Activated T-cell treated with anti-CD3 and anti-CD28 coated beads for 4 hours (primary cell): ENCODE measurements at places on chromosomes 13 and 19.

- DNase-seq = no peak
These were observed 26.7 kb upstream of the TDRD3 start for GRCh38 chr13:60370343-60370742.

DNA sequence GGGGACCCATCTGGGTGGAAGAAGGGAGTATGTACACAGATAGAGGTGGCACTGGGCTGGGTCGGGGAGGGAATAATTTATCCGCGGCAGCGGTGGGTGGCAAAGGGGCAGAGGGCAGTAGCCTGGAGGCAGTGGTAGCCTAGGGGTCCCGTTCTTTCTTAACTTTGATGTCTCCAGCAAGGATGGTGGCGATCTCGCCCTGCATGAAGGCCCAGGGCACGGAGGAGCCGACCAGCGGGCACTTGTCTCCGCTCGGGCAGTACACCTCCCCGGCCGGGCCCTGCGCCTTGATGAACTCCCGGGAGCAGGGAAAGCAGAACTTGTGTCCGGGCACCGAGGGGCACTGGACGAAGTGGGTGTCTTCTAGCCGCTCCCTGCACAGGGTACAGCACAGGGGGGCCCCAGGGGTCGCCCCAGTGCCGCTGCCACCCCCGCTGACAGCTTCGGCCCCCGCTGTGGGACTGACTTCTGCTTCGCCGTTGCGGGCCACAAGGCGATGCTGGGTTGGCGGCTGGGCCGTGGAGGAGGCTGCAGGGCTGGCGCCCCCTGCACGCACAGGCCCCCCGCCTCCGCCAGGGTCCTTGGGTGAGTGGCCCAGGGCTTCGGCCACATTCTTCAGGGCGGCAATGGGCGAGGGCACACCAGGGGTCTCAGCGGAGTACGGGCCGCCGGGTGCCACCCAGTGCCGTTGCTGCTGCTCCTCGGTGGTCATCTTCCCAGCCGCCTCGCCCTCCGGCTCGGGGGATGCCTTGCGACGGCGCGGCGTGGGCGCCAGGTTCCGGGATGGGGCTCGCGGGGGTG, 1.9 kb downstream of the IRF2BP1 start:
- DNase-seq = no peak

GRCh38 chr19:14558370-14559066, 13.3 kb downstream of the NDUFB7 start:
- DNase-seq = no peak

DNA sequence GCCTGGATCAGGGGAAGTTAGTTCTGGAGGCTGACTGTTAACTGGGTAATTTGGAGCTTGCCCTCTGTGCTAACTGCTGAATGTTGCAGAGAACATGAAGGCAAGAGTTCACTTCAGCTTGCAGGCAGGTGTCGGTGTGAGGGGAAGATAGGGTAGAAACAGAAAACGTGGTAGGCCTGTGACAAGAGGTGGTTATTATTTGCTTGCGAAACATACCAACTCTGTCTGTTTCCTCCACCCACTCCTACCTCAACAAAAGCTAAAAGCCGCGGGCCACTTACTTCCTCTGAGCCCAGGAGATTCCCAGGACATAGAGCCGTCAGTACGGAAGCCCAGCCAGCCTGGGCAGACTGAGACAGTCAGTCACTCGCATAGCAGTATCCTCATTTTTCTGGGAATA, 119.2 kb upstream of the ABCC4 start:
- no peak for DNase-seq

DNA sequence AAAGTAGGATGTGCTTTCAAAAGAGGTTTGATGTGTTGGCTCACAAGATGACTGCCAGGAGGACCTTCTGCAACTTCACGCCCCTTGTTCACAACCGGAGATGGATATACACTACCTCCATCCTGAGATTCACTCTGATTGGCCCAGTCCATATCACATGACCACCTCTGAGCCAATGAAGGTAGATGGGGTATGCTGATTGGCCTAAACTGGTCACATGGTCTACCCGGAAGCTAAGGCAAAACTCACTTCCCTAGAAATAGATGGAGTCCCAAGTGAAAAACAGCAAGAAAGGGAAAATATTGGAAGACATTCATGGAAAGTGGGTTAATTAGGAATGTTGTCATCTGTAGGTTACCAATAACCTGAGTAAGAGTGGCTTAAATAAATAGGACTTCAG, 119.7 kb upstream of the MRI1 start:
- no peak for DNase-seq

GRCh38 chr19:28701491-28701890, 511.5 kb downstream of the UQCRFS1 start:
- no peak for DNase-seq

GRCh38 chr13:23592596-23592995, 22.4 kb downstream of the TNFRSF19 start:
- DNase-seq = no peak

GRCh38 chr19:49423071-49423984, at the start of gene PTH2:
PTH2 (minus strand) TSS chr19:49423441; CDS start chr19:49423339, 102 bp downstream.
- no peak for DNase-seq

DNA sequence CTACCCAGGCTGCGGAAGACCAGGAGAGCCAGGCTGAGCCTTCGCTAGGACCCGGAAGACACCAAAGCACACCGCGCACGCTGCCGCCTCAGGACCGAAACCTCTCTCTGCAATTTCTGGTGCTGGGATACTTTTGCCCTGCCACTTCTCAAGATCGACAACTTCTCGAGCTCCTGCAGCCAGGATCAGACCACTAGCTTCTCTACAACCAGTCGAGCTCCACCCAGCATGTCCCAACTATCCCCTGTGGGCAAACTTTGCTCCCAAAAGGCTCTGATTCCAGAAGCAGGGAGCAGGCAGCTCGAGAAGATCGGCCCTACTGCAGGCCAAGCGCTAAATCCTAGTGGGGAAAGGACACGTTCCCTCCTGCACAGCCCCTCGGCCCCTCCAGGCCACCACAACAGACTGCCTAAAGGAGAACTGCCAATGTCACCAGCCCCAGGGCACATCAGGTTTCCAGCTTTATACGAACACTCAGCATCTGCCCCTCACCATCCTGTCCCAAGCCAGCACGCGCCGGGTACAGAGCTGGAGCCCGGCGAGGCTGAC, 979 bp downstream of the AKAP8 start:
- peak; percentile 27 for DNase-seq

- DNase-seq = no peak
These were observed 3.2 kb downstream of the SH3GL1 start for GRCh38 chr19:4396949-4397783.

- no peak for DNase-seq
These were observed at the start of gene TNNT1 for GRCh38 chr19:55149078-55150003. TNNT1 (minus strand) TSS chr19:55149206; CDS start chr19:55147157, 2,049 bp downstream.

GRCh38 chr13:52109116-52109670, 19.7 kb downstream of the NEK5 start:
- no peak for DNase-seq

DNA sequence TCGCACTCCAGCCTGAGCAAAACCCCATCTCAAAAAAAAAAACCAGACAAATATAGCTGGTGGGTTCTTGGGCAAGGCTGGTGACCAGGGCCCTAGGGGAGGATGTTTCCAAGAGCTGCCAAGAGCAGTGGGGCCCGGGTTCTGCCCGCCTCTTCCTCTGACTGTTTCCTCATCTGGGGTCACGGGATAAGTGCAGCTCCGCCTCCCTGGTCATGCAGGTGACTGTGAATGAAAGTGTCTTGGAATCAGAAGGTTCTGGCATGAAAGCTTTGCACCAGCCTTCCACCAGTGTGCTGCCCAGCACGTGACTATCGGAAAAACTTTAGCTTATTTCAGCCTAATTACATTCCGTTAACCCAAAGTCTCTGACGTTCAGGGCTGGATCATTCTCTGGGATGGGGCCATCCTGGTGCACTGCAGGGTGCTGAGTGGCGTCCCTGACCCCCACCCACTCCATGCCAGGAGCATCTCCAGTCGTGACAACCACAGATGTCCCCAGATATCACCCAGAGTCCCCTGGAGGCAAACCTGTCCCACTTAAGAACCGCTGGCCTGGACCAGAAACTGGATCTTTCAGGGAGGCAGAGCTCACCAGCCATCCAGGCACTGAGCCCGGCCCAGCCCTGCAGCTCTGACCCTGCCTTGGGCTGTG, 85.6 kb downstream of the GNG7 start:
- no peak for DNase-seq

DNA sequence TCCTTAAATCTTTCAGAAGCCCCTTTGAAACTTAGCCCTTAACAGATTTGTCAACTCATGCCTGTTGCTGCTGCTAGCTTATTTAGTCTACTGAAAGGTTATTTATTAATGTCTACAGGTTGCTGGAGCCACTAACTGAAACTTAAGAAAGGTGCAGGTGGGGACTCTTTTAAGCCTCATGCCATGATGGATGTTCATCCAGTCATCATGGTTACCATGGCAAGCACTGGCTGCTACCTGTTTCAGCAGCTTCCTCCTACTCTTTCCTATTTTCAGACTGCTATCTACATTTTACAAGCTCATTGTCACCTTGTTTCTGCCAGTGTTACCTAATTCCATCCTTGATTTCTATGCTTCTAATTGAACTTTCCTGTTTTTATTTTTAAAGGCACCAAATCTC, 27.1 kb downstream of the DGKH start:
- no peak for DNase-seq

- DNase-seq = no peak
These were observed 20.2 kb upstream of the DGKH start for GRCh38 chr13:42028113-42028799.

DNA sequence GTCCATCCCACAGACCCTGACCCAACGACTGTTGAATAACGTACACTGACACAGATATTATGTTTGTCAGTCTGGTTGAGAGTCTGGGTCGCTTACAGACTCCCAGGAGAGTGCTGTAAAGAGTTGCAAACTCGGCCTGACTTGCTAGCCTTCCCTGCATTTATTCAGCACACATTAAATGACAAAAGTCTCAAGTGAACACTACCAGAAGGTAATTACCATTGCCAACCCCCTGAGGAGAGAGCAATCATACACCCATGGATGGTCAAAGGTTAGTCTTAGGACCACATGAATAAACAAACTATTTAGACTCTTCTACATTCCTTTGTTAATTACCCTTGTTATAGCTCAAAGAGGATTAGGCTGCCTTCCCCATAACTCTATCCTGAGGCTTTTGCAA, 1048.6 kb downstream of the PCDH17 start:
- no peak for DNase-seq

GRCh38 chr19:8515317-8515716, 1.4 kb upstream of the ZNF414 start:
- DNase-seq = peak; percentile 31

DNA sequence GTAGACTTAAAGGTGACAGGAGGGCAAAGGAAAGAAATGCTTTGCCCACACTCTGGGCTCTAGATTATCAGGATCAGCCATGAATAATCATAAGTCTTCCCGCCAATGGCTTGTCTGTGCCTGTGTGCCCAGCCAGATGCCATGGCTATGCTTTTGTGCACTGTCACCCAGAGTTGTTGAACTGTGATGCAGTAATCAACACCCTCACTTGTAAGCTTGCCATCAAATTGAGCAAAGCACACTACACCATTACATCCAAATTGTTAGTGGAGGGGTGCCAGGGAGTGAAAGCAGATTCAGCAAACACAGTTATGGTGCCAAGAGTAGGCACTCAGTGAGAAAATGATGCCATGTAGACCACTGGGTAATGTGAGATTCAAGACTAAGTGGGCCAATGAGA, 845.3 kb upstream of the MIR17HG start:
- no peak for DNase-seq

DNA sequence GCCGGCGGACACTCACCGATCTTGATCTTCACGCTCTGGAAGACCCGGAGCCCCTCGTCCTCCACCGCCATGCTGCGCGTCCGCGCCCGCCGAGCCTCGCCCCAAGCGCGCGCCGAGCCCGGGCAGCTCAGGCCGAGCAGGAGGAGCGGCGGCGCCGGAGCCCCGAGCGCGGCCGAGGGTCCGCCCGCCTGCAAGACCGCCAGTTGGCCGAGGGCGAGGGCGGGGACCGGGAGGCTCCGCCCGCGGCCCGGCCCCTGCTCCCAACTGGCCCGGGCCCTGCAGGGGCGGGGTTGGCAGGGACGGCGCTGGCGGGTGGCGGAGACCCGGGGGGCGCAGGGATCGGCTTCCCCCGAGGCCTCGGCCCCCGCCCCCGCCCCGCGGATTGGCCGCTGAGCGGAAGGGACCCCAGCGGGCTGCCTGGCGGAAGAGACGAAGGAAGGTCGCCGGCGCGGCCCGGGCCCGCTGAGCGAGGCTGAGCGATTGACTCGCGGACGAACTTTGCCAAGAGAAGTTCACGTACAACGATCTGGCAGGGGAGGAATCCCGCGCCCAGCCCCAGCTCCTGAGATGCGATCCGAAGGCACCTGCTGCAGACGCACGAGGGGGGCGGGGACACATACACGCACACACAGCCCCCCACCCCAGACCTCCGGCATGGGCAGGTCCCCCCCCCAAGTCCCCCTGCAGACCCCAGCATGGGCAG, at the start of gene RASA3:
RASA3 (minus strand) TSS at position 205 of the 703 bp plus-strand sequence; CDS start at position 71, 134 bp downstream.
- DNase-seq = no peak

GRCh38 chr19:46022431-46023310, at the start of gene PGLYRP1:
PGLYRP1 (minus strand) TSS chr19:46023053; CDS start chr19:46023021, 32 bp downstream.
- no peak for DNase-seq

DNA sequence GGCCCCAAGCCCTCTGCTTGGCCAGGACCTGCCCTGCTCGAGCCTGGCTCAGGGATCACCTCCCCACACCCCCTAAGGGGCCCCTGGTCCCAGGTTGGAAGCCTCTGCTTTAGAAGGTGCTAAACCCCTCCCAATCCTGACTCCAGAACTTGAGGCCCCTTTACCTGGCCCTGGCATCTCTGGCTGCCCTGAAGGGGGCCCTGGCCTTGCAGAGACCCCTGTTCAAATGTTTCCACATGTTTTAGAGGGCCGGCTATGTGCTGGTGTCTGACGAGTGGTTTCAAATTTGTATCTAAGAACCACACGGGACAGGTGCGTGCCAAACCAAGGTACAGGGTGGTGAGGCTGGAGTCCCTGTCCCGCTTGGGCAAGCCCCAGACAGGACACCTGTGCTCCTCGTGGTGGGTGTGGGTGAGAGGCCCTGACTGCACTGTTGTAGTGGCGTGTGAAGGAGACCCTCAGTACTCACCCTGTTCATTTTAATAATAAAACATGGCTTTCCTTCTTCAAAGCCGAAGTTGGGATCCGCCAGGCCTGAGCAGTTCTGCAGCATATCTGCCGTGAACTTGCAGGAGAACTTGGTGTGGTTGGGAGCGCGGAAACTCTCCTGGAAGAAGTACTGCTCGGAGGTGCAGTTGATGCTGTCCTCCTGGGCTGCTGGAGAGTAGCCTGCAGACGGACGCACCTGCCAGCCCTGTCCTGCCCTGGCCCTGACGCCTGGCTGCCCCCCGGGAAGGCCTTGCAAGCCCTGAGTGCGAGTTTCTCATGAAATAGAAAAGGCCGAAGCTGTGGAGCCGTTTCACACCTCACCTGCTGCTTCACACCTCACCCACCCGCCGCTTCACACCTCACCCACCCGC, 5.4 kb downstream of the ATP4B start:
- DNase-seq = no peak

- no peak for DNase-seq
These were observed 213.5 kb downstream of the DLEU7 start for GRCh38 chr13:50629966-50630365.

GRCh38 chr19:55333870-55334269, 5.8 kb upstream of the KMT5C start:
- DNase-seq = no peak

DNA sequence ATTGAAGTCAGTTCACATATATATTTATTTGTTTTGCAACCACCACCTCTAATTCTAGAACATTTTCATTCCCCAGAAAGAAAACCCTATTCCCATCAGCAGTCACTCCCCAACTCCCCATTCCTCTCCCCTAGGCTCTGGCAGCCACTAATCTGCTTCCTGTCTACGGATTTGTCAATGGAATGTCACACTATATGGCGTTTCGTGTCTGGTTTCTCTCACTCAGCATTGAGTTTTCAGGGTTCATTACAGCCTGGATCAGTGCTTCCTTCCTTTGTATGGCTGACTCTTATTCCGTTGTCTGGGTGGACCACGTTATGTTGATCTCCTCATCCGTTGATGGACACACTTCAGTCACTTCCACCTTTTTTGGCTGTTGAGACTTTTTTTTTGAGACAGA, 9.3 kb downstream of the COLGALT1 start:
- DNase-seq = no peak
